IPS DF 19.7 (cell line): ENCODE measurements at places on chromosomes 2 and 18.

DNA sequence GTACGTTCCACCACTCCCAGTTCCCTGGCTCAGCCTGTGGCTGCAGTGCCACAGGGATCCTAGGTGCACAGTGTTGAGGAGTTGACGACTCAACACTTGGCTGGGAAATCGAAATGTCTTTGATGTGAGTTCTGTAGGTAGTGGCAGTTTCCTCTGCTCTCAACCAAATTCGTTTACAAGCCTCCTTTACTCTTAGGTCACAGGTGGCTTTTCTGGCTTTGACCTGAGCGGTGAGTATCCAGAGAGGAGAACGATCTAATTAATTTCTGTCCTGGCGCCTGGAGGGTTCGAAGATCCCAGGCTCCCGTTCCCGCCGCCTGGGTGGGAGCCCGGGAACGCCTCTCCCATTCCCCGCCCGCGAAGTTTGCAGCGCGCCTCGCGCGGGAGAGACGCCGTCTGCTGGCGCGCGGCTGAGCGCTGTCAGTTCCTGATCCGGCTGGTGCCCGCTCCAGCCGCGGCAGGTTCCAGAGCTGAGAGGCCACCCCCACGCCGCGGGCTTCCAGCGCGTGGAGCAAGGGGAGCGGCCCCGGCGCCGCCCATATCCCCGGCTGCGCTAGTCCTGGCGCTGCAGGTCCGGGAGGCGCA is at the start of gene LAMA3:
Gene LAMA3, plus strand, starts transcription at position 423 of the 585 bp plus-strand sequence. CDS start 231 bp downstream, outside the sequence.
- no peak for DNase-seq

GRCh38 chr18:53610957-53611356 is 613.5 kb downstream of the MBD2 start:
- DNase-seq = no peak

DNA sequence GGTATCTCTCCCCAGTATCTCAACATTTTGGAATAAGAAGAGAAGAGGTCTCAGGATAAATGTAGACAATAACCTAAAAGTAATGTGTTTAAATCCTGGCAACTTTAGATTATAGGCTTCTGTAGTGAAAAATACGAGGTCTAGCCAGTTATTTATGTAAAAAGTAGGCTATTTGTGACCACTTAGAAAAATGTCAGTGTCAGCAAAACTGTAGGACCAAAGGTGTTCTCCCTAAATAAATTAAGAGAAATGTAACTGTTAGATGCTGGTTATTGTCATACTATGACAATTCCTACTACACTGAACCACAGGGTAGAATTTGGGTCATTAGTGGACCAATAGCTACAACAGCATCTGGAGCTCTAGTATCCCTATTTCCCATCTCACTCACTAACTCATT is 2.0 kb downstream of the SUPT7L start:
- no peak for DNase-seq

DNA sequence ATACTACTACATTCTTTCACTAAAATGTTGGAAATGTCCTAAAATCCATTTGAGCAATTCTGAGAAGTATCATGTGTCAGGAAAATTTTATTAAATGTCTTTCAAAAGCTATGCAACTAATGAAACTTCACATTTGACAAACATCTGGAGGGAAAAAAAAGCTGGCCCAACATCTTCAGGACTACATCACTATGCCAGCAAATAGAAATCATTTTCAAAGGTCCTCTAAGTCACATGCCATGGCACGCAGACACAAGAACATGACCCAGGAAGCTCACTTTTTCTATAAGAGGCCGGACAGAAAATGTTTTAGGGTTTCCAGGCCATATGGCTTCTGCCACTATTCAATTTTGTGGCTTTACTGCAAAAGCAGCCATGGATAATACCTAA is 11.6 kb downstream of the KANSL3 start:
- no peak for DNase-seq
